ENCODE measurements at places on chromosomes 6 and 20.

- DNase-seq = no peak
These were observed 67.6 kb downstream of the B3GAT2 start for GRCh38 chr6:70889270-70889669.

DNA sequence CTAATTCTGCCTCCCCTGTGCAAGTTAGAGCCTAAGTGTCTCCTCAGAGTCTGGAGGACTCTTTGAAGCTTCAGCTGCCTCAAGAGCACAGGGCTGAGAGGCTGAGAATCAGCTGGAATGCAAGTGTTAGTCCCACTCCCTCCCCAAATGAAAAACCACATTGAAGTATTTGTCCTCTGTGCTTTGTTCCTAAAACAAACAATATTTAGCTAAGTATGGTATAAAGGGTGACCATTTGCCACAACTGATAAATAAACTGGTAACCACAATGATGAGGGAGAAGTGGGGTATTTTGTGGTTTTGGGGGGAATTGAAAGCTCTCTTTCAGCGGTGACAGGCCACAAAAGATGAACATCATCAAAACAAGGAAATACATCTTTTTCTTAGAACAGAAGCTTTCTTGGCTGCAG is 91.7 kb upstream of the HDDC2 start:
- DNase-seq = no peak

DNA sequence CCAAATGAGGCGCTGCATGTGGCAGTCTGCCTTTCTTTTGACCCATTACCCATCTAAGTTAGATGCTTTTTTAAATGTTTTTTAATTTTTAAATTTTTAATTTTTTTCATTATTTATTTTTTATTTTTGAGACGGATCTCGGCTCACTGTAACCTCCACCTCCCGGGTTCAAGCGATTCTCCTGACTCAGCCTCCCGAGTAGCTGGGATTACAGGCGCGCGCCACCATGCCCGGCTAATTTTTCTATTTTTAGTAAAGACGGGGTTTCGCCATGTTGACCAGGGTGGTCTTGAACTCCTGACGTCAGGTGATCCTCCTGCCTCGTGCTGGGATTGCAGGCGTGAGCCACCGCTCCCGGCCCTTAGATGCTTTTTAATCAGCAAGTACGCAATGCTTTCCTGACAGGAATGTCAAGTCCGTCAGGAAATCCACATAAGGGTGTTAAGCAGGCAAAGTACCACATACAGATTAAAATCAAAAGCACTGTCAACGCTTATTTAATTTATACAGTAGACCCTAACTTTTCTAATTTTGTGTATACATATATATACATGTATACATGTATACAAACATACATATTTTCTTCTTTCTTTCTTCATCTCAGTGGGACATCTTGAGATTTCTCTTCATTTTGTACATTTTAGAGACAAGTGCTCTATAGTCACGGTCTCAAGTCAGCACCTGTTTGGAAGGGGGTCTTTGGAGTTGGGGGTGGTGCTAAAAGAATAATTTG is 995 bp upstream of the GSTA4 start:
- peak; percentile 58 for DNase-seq

DNA sequence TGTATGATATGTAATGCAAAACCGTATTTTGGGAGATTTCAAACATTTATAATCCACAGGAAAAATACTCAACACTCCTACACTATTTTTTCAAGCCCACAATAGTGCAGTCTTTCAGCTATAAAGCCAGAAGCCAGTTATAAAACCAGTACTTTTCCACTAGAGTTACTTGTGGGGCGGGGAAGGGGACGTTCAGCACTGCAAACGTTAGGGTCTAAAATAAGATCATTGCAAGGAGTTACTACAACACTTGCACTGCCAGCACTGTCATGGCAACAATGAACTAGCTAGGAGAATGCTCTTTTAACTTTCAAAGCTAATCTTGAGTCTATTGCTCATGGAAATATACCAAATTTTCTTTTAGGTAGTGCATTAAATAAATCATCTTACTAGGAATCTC is 14.7 kb downstream of the SESN1 start:
- DNase-seq = no peak

DNA sequence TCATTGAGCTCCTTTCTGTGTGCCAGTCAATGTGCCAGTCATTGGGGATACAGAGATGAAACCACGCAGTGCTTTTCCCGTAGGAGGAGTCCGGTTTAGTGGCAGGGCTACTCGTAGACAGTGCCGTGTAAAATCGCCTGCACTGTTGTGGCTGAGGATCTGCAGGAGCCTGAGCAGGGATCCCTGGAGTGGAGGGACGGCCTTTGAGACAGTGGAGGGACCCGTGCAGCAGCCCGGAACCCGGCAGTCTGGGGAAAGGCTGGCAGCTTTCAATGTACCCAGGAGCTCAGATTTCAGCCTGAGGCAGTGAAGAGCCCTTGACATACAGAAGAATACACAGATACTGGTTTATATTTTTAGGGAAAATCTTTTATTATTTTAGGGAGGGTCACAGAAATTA is 203.3 kb downstream of the ARID1B start:
- peak; percentile 30 for DNase-seq

All from right kidney (tissue), 9 donors.